ENCODE measurements at places on chromosomes 4 and X. TPM values are rescaled to one million over a fixed set of nuclear protein-coding genes. Genes with fewer than 3 reads are reported as not detected.

SYTL5 gene
- 0.16 TPM for total RNA-seq

UGT2B10 gene
- total RNA-seq: not detected

GALNTL6 gene
- 0.25 TPM for total RNA-seq

NOP14 gene
- 24.8 TPM for total RNA-seq

MAGEB6B gene
- not detected for total RNA-seq

LRRC66 gene
- 0.13 TPM for total RNA-seq

ETDB gene
- total RNA-seq: not detected

SPANXB1 gene
- total RNA-seq: not detected

ETDA gene
- total RNA-seq: not detected

CT45A2 gene
- not detected for total RNA-seq

NAA10 gene
- 126 TPM for total RNA-seq

GRPR gene
- not detected for total RNA-seq

SHROOM4 gene
- total RNA-seq: 6.0 TPM

LARP1B gene
- 12.5 TPM for total RNA-seq

VCX gene
- not detected for total RNA-seq

DMRTC1 gene
- not detected for total RNA-seq

CCDC158 gene
- total RNA-seq: not detected

HPGDS gene
- not detected for total RNA-seq

DSPP gene
- total RNA-seq: not detected

SAT1 gene
- 60.6 TPM for total RNA-seq

DOK7 gene
- total RNA-seq: 8.6 TPM

GAGE12F gene
- not detected for total RNA-seq

ETNPPL gene
- not detected for total RNA-seq

MGARP gene
- total RNA-seq: 3.0 TPM

HTN1 gene
- total RNA-seq: not detected

SHOX gene
- total RNA-seq: not detected

GYPA gene
- not detected for total RNA-seq

CSAG1 gene
- not detected for total RNA-seq

ZFYVE28 gene
- 8.5 TPM for total RNA-seq

CCDC120 gene
- 3.1 TPM for total RNA-seq

STOX2 gene
- total RNA-seq: 4.8 TPM

FDCSP gene
- not detected for total RNA-seq

DCLK2 gene
- 23.2 TPM for total RNA-seq

TMPRSS11D gene
- not detected for total RNA-seq

PRRG1 gene
- total RNA-seq: 7.8 TPM

MSX1 gene
- total RNA-seq: 0.16 TPM

HMGB3 gene
- 25.6 TPM for total RNA-seq

NAA11 gene
- total RNA-seq: not detected

USP26 gene
- total RNA-seq: not detected

FOXR2 gene
- not detected for total RNA-seq

SMIM10 gene
- total RNA-seq: 5.5 TPM

SOD3 gene
- total RNA-seq: 0.65 TPM

CYBB gene
- total RNA-seq: not detected

HSFX1 gene
- 0.81 TPM for total RNA-seq

CTAG2 gene
- 2.8 TPM for total RNA-seq
